ENCODE measurements at places on chromosomes 7 and 10.

DNA sequence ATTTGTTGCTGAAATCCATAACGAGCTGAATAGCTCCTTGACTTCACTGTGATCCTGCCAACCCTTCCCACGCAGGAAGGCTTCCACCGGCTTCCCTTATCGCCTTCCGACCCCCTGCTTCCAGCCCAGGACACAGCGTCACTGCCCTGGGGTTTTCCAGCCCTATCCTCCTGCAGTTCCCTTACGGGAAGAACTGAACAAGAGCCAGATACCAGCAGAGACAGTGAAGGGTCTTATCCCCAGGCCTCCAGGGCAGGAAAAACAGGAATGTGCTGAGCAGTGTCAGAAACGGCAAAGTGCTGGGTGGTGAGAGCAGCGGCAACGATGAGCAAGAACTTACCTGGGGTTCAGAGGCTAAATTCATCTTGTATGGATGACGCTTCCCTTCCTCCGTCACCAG lies 22.4 kb downstream of the PDLIM1 start:
- no peak for DNase-seq

DNA sequence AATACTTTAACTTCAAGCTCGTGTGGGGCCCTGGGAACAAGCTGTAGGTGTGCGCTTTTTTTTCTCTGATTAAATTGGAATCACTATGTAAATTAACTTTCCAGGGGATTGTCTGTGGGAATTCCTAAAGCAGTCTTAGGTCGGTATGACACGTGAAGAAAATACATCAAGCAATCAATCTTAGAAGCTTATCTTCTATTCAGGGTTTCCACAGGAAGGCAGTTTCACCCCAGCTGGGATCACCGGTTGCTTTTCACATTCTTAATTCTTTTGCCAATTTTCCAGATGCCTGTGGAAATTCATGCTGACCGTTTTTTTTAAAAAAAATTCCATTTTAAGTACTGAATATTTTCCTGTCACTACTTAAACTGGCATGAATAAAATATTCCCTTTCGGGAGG lies 41.9 kb downstream of the CAMK1D start:
- DNase-seq = no peak

- no peak for DNase-seq
These were observed 336.9 kb upstream of the CDC14C start for GRCh38 chr7:48587475-48587874.

GRCh38 chr7:137316648-137317353 lies 26.7 kb downstream of the PTN start:
- DNase-seq = peak; percentile 73

DNA sequence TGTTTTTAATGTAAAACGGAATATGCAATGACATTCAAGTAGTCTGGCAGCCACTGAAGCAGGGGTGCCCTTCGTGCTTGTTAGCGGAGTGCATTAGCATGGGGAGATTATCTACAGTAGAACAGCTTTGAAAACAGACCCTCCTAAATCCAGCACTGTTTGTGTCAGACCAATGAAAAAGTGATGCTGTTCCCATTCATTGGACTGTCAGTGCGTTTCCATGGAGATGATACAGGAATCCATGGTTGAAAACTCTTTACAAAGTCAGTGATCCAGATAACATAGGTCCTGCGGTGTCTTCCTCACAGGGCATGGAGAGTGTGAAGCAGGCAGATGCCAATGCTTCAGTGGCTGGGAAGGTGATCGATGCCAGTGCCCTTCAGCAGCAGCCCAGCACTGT lies 73.6 kb downstream of the ITGB8 start:
- DNase-seq = no peak

GRCh38 chr7:142927085-142927745 lies 6.3 kb downstream of the TRPV5 start:
- DNase-seq = no peak

GRCh38 chr10:13959443-13960359 lies 371.0 kb downstream of the FRMD4A start:
- DNase-seq = no peak

- peak; percentile 47 for DNase-seq
These were observed 555 bp downstream of the PHF14 start for GRCh38 chr7:10973942-10974911.

GRCh38 chr10:71725998-71726579 lies 6.5 kb upstream of the C10orf105 start:
- no peak for DNase-seq

GRCh38 chr10:27258838-27259812 lies 18.5 kb upstream of the ACBD5 start:
- no peak for DNase-seq

DNA sequence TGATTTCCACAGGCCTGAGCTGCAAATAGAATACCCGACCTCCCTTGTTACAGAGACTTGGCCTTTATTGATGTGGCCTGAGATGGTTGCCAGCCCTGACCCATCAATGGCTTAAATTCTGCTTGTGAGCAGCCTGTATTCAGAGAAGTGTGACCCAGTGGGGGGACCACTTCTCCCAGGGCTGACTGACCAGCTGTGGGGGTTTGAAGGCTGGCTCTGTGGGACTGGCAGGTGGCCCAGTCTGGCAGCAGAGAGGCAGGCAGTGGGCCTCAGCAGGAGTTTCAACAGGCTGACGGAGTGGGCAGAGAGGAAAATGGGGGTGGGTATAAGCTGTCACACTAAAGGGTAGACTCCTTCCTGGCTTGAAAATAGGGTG lies 12.2 kb upstream of the PPIF start:
- DNase-seq = no peak

DNA sequence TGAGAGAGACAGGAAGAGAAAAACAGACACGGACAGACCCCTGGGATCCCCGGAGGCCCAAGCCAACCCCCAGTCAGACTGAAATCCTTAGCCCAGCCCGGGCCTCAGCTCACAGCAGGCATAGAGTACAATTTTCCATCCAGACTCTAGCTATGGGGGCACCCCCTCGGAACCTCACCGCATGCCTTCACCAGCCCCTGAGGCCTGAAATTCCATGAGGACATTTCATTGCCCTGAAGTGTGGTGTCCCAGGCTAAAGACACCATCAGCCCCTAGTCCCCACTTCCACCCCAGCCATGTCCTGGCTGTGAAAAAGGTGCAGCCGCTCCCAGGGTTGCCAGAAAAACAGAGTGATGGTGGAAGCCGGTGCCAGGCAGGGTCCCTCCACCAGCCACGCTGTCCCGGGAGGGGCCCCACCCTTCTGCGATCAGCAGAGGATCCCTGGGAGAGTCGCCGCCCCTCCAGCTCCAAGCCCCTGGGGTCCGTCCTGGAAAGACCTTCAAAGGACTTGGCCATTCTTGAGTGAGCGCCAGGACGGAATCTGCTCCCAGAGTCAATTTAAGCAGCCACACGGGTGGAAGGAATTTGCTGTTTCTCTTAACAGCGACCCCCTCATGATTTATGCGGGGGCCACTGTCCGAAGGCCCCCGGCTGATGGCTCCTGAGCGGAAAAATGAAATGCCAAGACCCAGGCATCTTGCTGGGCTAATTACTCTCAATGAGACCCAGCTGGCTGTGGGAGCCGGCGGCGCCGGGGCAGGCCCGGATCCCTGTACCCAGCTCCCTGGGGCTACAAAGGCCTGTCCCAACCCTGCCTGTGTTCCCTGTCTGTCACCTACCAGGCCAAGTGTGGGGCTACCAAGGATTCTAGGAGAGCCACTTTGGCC lies 23.2 kb downstream of the MYL10 start:
- no peak for DNase-seq

DNA sequence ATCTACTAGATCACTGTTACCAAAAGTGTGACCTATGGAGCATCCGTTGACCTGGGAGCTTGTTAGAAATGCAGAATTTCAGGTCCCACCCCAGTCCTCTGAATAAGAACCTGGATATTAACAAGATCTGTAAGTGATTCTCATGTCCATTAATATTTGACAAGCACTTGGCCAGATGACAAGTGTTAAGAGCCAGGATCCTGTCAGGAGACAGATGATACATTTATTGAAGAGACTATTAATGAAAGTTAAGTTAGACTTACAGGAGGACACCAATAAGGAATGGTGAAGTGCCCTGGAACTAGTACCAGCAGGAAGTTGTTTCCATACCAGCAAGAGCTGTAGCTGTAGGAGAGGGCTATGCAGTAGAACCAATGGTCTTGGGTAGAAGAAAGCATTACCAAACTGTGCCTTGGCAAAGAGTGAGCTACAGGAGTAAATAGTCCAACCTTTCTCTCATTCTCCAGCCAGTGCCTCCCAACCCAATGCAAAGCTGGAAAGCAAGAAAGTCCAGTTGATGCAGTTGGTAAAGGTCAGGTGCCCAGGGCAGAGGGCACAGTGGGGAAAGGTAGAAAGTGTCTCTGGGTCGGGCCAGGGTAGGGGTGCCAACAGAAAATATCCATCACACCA lies 35.3 kb upstream of the ADD3 start:
- no peak for DNase-seq

GRCh38 chr7:121639705-121640104 lies 233.3 kb upstream of the PTPRZ1 start:
- no peak for DNase-seq

GRCh38 chr10:48505394-48506112 lies 99.3 kb downstream of the ARHGAP22 start:
- DNase-seq = no peak

DNA sequence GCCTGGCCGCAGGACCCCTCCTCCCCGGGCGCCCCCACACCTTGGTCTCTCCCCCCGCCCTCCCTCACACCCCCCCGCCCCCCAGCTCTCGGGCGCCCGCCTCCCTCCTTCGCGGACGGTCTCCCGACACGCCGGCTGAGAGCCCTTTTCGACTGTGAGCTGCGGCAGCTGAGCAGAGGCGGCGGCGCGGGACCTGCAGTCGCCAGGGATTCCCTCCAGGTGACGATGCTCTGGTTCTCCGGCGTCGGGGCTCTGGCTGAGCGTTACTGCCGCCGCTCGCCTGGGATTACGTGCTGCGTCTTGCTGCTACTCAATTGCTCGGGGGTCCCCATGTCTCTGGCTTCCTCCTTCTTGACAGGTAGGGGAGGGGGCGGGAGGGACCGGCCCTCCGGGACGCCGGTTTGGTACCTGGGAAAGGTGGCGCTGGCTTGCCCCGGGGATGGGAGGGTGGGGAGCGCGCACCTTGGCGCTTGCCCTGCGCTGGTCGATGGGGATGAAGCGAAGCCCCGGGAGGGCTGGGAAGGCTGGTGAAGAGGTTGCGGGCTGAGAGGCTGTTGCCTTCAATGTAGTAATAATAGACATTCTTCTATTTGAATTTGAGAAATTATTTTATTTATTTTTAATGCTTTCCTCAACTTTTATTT lies at the start of gene BMPER:
TSS of gene BMPER (plus strand) at position 151 of the 644 bp plus-strand sequence. CDS start at position 226, 75 bp downstream.
- DNase-seq = peak; percentile 78

- DNase-seq = no peak
These were observed 201.7 kb downstream of the BUB3 start for GRCh38 chr10:123355748-123356481.

DNA sequence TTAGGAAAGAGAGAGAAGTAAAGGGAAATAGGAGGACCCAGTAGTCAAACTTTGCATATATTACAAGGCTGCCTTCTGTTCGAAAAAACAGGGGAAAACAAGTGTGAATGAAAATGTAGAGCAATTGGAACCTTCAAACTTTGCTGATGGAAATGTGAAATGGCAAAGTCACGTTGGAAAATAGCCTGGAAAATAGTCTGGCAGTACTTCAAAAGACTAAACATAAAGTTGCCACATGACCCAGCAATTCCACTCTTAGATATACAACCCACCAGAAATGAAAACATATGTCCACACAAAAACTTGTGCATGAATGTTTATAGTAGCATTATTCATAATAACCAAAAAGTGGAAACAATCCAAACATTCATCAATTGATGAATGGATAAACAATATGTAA lies 78.6 kb upstream of the IFRD1 start:
- no peak for DNase-seq

GRCh38 chr10:116105264-116105663 lies 167.7 kb downstream of the GFRA1 start:
- no peak for DNase-seq

- peak; percentile 99 for DNase-seq
These were observed 204.7 kb downstream of the NXPH1 start for GRCh38 chr7:8638076-8638475.

DNA sequence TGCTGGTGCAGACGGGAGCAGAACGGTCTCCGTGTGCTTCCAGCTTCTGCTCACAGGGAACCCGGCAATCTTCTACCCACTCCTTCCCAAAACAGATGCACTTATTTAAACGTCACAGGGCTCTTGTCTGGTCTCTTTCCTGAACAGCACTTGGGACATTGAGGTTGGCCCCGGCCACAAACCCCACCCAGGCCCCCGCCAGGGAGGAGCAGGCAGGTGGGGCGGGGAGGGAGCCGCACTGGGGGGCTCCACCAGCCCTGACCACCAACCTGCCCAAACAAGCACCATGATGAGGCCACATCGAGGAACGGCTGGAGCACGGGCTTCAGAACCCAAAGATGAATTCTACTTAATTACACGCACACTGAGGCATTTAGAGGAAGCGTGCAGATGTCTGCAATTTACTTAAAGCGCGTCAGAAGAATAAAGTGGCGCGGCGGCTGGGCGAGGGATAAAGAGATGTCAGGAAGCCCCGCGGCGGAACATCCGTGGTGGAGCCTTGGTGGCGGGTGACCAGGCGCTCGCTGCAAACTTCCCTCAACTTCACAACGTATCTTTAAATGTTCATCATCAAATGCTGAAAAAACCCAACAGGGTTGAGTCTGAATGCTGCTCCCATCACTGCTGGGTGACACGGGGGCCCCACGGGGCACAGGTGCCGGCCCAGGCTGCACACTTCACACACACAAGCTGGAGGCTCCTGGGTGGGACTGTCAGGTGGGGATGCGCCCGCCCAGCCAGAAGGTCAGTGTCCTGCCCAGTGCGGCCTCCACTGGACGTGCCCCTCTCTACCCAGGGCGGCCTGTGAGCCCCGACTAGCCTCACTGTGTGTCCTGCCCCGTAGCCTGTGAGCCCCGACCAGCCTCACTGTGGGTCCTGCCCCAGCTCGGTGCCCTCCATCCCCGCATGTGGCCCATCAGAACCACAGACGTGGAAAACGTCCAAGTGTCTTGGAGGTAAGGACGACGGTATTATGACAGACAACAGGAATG lies 279.2 kb downstream of the MAD1L1 start:
- no peak for DNase-seq

All from NCI-H2171 treated with DMSO at 0.1 percent for 48 hours (cell line).